Pulmonary artery endothelial cell (primary cell): ENCODE measurements at places on chromosomes 4 and X. TPM values are rescaled to one million over a fixed set of nuclear protein-coding genes. Genes with fewer than 3 reads are reported as not detected.

The STPG2 gene
- 0.07 and 0.14 TPM in 2 replicates for total RNA-seq

The TRIM61 gene
- not detected in 2 replicates for total RNA-seq

The VEGFC gene
- 18.9 and 19.1 TPM in 2 replicates for total RNA-seq

The HAND2 gene
- 8.6 and 11.4 TPM in 2 replicates for total RNA-seq

The TEX13D gene
- not detected in 2 replicates for total RNA-seq

The MED28 gene
- total RNA-seq: 19.9 and 21.4 TPM in 2 replicates

The NAP1L3 gene
- total RNA-seq: 0.11 and 0.13 TPM in 2 replicates

The CXCL13 gene
- not detected in 2 replicates for total RNA-seq
